RPMI7951 (cell line): ENCODE measurements at places on chromosomes 16 and 17. TPM values are rescaled to one million over a fixed set of nuclear protein-coding genes. Genes with fewer than 3 reads are reported as not detected.

DNA sequence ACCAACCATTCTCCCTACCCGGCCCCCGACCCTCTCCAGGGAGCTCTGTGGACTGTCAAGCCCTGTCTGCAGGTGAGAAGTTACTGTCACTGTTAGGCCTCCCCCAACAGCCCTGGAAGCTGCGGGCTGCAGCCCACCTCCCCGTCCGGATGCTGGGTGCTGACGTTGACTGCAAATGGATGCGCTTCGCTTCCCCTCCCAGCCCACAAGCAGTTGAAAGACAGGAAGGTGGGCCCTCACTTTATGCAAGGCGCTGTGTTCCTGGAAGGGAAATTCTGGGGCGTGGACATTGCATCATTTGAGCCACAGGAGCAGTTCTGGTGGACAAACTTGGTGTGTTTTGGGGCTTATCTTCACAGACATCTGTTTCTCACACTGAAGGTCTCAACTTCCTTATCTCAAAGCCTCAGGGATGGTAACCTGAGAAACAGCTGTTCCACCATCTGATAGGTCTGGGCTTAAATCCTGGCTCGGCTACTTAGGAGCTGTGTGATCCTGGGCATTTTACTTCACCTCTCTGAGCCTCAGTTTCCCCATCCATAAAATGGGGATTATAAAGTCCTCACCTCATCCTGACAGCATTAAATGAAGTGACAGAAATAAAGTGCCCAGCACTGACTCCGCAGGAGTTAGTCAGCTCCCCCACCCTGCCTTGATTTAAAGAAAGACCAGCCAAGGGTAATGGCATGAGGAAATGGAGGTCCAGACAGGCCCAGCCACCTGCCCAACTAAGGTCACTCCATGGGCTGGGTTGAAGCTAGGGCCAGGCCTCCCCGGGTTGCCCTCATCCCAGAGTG is 4.6 kb upstream of the DRC7 start:
- no peak for DNase-seq

- DNase-seq = no peak
These were observed 242.7 kb downstream of the GSG1L start for GRCh38 chr16:27820646-27821345.

The KRTAP9-2 gene
- total RNA-seq = not detected in 2 replicates

DNA sequence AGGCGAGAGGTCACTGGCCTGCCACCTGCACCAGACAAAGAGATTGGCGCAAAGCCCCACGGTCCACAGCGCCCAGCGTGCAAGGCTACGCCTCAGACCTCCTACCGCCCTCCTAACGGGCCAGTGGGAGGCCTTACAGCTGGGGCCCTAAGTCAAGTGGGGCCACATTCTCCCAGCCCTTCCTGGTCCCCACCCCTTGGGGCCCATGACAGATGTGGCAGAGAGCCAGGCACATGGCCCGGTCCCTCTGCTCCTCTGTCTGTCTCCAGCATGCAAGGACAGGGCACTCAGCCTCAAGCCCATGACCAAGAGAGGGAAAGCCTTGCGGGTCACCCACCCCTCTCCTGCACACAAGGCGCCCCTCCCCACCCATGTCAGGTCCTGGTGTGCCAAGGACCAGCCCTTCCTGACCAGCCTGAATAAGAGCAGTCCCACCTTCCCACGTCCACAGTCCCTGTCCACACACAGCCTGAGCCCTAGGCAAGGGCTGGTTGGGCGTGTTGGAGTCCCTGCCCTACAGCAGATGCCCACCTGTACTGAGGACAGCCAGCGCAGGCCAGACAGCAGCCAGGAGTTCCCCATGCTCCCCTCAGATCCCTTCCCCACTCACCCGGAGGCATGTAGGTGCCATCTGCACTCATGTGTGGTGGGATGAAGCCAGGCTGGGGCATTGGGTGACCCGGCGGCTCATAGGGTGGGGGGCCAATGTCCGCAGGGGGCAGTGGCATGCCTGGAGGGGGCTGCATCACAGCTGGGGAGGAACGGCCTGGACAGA is 25.3 kb downstream of the CDIP1 start:
- no peak for DNase-seq

DNA sequence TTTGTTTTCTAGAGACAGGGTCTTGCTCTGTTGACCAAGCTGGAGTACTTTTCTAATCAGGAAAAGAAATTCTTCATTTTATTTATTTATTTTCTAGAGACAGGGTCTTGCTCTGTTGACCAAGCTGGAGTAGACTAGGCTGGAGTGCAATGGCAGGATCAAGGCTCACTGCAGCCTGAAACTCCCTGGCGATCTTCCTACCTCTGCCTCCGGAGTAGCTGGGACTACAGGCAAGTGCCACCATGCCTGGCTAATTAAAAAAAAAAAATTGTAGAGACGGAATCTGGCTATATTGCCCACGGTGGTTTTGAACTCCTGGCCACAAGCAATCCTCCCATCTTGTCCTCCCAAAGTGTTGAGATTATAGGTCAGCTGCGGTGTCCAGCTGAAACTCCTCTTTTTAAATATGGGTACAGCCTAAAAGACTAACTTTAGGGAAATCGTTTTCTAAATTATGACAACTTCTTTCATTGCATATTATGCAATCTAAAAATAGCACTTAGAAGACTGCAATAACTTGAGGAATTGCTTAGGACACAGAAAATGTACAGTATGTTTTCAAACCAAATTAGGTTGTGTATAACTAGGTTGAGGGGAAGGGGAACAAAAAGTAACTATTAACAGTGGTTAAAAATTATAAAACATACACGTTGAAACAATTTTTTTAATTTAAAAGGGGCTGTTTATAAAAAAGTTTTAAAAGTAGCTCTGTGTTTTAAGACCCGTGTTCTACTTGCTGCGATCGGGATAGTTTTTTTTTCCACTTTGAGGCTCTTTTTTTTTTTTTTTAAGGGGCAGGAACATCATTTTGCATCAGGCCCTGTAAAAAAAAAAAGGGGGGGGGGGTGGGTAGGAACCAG is 4.7 kb downstream of the PRAC1 start:
- no peak for DNase-seq

- no peak for DNase-seq
These were observed 57.9 kb downstream of the HS3ST2 start for GRCh38 chr16:22871861-22872260.

DNA sequence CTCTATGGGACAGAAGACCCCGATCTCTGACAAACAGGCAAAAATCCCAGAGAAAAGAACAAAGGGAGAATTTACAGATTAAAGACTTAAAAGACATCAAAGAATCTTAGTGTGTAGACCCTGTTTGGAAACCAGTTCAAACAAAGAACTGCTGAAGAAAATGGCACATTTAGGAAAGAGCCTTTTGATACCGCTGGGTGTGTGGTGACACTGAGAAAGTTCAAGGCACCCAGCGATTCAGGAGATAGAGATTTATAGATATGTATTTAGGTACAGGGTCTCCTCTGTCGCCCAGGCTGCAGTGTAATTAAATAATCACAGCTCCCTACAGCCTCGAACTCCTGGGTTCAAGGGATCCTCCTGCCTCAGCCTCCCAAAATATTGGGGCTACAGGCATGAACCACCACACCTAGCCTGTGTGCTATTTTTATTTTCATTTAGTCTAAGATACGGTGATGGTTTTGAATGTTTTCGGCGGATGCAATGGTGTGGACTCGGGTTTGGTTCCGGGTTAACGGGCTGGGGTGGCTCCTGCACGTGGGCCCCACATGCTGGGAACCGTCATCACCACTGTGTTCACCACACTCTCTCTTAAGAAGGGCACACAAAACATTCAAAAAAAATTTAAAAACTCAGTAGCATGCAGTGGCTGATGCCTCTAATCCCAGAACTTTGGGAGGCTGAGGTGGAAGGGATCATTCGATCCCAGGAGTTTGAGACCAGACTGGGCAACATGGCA is 114.0 kb downstream of the ZNF778 start:
- no peak for DNase-seq

The CEP295NL gene
- 0.49 TPM in 1 of 2 replicates, not detected in the other for total RNA-seq

The DLX4 gene
- not detected in 2 replicates for total RNA-seq

DNA sequence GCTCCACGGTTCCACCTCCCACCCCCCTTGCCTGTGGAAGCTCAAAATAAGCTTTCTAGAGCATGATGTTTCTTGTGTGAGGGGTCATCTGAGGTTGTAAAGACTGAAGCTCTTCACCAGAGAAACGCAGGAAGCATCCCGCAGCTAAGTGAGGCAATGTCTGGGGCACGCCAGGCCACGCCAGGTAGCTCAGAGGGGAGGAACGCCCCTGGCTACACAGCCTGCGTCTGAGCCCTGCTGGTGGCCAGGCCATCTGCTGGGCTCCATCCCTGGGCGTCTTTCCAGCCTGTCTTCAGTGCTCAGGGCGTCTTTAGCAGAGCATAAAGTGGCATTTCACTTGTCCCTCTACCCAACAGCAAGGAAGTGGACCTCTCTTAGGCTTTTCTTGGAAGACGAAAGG is 15.2 kb downstream of the SOCS3 start:
- no peak for DNase-seq

DNA sequence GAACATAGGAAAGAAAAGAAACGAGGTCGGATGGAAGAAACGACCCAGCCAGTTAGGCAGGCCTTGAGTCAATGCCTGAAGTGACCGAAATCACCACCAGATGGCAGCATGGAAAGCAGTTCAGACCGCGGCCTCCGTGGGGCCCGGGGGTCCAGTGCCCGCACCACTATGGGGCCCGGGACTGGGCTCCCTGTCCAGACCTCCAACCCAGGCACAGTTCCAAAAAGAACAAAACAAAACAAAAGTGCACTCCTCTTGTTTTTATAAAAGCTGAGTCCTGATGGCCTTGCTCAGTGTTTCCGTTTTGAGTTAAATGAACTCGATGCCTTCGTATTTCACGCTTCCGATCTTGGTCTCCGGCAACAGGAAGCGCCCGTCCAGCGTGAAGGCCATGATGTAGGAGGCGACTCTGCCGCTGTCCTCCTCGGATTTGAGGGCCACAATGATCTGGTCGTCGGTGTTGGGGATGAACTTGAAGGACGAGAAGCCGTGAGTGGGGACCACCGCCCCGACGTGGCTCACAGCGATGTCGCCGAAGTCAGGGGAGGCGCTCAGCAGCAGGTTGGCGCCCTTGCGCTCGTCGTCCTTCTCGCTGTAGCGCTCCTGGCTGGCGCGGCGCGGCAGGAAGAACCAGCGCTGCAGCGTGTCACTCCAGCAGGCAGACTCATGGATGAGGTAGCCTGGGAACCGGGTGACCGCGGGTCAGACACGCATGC is 13.7 kb upstream of the LGALS3BP start:
- DNase-seq = no peak

- no peak for DNase-seq
These were observed 335.1 kb downstream of the GRIN2A start for GRCh38 chr16:9847146-9847545.

- no peak for DNase-seq
These were observed 45.1 kb upstream of the HNF1B start for GRCh38 chr17:37789771-37790541.

The SLC38A8 gene
- not detected in 2 replicates for total RNA-seq

- no peak for DNase-seq
These were observed 64.5 kb upstream of the GNG13 start for GRCh38 chr16:865026-865425.

The OR1A1 gene
- not detected in 2 replicates for total RNA-seq

DNA sequence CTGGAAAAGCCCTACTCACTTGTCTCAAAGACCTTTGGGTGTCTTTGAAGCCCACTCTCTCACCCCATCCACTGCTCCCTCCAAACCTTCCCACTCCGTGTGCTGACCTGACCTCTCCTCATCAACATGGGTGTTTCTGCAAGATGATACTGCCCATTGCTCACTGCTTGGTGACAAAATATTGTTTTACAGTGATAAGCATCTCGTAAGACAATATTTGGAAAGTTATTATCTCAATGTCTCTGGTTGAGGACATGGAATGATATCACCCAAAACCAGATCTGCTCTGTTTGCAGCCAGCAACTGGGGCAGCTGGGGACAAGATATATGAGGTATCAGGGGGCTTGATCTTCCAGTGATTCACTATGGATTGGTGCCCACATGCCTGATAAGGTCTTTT is 195.8 kb downstream of the SALL1 start:
- DNase-seq = no peak

The PRAC2 gene
- 2.4 and 6.1 TPM in 2 replicates for total RNA-seq

The GDPD1 gene
- total RNA-seq = 0.72 and 1.2 TPM in 2 replicates

- DNase-seq = peak; percentile 89
These were observed 16.4 kb upstream of the SLC16A11 start for GRCh38 chr17:7060165-7060891.

DNA sequence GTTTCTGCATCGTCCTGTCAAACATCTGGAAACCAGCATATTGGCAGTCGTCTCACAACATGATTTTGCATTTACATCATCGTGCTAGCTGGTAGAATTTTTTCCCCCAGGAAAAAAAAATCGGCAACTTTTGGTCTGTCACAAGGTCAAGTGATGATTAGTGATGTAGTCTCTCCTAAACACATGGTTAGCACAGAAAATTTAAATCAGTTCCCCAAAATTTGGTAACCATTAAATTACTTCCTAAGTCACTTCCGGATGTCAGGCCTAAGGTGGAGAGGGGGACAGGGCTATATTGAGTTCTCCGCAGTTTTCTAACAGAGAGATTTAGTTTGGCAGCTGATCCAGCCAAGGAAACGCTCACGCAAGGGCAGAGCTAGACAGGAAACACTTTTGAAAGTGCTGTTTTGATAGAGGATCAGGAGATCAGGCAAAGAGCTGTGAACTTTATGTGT is 271.0 kb upstream of the TBX2 start:
- peak; percentile 47 for DNase-seq

- DNase-seq = no peak
These were observed 1.8 kb downstream of the ALKBH5 start for GRCh38 chr17:18185391-18185790.

DNA sequence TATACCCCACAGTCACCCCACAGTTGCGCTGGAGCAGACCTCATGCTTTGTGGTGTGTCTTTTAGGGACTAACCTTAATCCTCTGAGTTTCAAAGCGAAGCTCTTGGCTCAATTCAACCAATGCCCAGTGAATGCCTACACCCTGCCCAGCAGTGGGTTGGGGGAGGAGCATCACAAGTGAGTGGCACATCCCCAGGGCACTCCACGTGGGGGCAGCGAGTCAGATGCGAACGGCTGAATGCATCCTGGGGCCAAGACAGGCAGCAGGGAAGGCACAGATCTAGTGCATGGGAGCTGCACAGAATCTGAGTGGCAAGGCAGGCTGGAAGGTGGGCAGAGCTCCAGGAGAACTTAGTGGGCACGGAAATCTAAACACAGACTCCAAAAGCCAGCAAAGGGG is 39.2 kb downstream of the IFT140 start:
- peak; percentile 3 for DNase-seq

The DLX3 gene
- not detected in 2 replicates for total RNA-seq

DNA sequence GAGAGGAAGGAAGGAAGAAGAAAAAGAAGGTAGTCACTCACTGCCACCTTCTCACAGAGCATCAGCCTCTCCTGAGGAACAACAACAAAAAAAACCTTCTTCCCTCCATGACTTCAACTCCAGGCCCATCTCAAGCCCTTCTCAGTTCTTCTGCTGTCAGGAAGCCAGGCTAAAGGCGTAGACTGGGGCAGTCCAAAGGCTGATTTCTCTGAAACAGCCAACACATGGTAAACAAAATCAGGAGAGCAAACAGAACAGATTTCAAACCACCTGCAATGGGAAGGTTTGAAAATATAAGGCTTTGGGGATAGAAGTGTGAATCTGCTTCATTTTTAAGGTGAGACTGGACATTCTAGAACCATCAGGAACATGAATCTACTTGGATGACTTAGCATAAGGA is 157.3 kb upstream of the DNAH9 start:
- DNase-seq = no peak
